ENCODE measurements at places on chromosomes 2 and 18.

DNA sequence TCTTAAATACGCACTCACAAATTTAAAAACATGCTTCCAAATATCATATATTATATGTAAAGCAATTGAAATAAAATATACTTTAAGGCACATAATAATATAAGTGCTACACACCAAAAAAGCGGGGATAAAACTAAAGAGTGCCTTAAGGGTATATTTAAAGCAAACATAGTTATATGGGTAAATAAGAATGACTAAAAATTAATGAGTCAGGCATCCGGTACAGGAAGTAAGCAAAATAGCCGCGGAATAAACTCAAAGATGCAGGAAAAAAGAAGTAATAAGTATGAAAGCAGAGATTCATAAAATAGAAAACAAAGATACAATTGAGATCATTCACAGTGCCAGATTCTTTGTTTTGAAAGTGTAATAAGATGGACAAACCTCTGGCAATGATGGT is 503.5 kb upstream of the SOX11 start:
- DNase-seq: no peak

GRCh38 chr2:235049069-235049468 is 97.3 kb downstream of the SH3BP4 start:
- DNase-seq: no peak

DNA sequence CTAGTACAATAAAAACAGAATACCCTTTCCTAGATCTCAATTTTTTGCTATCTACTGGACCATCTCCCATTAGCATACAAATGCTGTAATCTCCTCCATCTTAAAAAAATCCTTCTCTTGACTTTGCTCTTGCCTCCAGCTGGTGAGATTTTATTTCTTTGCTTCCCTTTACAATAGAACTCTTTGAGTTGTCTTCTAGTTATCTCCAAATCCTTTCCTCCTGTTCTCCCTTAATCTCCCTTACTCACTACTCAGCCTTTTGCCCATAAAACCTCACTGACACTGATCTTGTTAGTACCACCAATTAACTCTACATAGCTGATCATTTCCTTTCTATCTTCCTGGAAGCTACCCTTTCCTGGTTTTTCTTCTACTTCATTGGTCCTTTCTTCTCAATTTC is 63.5 kb upstream of the FRZB start:
- DNase-seq: no peak

GRCh38 chr2:42572297-42573081 is 4.1 kb downstream of the MTA3 start:
- no peak for DNase-seq

GRCh38 chr2:191265311-191266170 is 20.3 kb downstream of the MYO1B start:
- DNase-seq: no peak

GRCh38 chr2:88669482-88670214 is 21.8 kb upstream of the RPIA start:
- DNase-seq: peak; percentile 64

Data from natural killer cell treated with Interleukin-12 subunit alpha and Interleukin-12 subunit beta and Interleukin-15 and Interleukin-18, amount 100 ng/mL, for 72 hours (primary cell).